ENCODE measurements at places on chromosomes 13 and 19.

DNA sequence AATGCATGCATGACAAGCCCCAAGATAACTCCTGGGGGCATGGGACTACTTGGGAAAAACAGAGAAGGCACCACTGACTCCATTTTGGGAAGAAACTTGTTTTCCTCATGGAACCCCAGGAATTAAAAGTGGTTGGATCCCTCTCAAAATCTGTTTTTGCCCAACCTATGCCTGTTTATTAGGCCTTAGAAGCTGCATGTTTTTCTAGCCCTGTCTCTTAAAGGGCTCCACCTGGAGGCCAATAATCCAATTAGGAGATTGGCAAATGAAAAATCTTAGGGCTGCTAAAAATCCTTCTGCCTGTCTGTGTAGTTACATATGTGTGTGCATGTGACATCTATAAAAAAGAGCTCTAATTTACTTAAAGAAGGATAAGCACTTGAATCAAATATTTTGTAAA lies 26.9 kb downstream of the MED4 start:
- DNase-seq = no peak

- DNase-seq = no peak
These were observed 17.6 kb downstream of the GNA11 start for GRCh38 chr19:3111586-3112247.

- no peak for DNase-seq
These were observed 534.1 kb downstream of the PCDH17 start for GRCh38 chr13:58165617-58166016.

DNA sequence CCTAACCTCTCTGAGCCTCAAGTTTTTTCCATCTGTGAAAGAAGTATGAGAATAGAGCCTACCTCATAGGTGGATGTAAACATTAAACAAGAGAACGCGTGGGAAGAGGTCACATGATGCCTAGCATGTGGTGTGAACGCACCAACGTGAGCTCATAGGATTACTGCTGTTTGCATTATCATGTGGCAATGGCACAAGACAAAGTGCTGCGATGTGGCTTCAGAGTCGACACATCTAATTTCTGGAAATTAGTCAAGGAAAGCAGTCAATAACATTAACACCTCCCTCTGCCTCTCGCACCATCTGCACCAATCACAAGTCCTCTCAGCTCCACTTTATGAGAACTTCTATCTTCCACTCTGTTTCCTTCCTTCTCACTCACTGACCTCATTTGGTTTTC lies 489.7 kb downstream of the COG6 start:
- no peak for DNase-seq

GRCh38 chr19:7628589-7629311 lies 595 bp downstream of the XAB2 start:
- no peak for DNase-seq

Data from LNCaP clone FGC (cell line).